Posterior vena cava (tissue), 2 donors: ENCODE measurements at places on chromosomes 6 and 20. TPM values are rescaled to one million over a fixed set of nuclear protein-coding genes. Genes with fewer than 3 reads are reported as not detected.

GRCh38 chr6:46963626-46964025 lies 41.9 kb upstream of the ADGRF5 start:
- DNase-seq: no peak

GRCh38 chr6:9482030-9482738 lies 932.7 kb downstream of the TFAP2A start:
- no peak for DNase-seq

- no peak for DNase-seq
Observed at GRCh38 chr6:53979468-53980067, 131.7 kb upstream of the MLIP start.

GRCh38 chr6:147267658-147268057 lies 63.4 kb downstream of the STXBP5 start:
- DNase-seq: no peak

DNA sequence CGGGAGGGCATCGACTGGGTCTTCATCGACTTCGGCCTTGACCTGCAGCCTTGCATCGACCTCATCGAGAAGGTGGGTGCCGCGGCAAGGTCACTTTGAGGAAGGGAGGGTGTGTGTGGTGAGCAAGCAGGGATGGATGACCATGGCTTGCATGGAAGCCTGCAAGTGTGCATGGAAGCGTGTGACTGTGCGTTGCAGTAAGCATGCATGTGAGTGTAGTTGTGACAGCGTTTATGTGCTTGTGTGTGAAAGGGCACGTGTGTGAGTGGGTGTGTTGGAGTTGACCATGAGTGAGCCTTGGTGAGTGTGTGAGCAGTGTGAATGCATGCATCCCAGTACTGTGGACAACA lies 32.5 kb downstream of the MYH7B start:
- DNase-seq: no peak

- no peak for DNase-seq
Observed at GRCh38 chr6:31621991-31622390, 1.5 kb downstream of the PRRC2A start.

- DNase-seq: no peak
Observed at GRCh38 chr6:106727480-106728149, 98.2 kb downstream of the QRSL1 start.

GRCh38 chr6:36169023-36170007 lies 27.2 kb upstream of the BRPF3 start:
- no peak for DNase-seq

DNA sequence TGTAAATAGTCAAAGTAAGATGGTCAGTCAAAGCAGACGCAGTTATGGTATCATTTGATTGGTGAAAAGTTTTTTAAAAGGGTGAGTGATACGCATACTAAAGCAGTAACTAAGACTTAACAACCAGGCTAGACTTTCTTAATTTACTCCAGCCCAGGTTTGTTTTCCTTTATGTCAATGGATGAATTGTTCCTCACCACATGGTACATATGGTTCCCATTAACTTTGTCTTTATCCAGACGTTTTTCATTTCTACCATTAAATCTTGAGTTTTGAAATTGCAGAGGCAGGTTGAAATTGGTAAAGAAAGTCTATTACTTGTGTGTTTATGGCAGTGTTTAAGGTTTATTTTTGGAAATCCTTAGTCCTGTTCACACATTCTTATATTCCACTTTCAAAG lies 98.5 kb upstream of the SCGN start:
- DNase-seq: no peak

DNA sequence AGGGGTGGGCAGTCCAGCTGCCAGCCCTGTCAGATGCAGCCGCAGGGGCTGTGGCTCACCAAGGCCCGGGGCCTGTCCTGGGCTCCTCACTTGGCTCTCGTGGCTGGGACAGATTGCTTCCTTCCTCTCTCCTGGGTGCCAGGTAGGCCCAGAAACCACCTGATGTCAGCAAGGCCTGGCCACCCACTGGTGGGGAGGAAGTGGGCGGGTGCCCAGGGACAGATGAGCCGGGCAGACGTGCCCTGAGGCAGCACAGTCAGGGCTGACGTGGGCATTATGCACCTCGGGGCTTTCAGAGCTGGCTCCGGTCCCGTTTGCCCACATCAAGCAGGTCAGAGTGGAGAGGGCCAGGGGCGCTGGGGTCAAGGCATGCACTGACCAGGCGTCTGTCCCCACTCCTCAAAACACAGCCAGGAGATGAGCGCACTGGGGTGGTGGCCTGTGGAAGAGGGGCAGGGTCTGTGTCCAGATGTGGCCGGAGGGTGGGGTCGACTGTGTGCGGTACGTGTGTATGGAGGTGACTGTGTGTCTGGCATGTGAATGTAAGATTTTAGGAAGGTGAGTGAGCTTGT lies 133.2 kb upstream of the PTPN1 start:
- DNase-seq: no peak

DNA sequence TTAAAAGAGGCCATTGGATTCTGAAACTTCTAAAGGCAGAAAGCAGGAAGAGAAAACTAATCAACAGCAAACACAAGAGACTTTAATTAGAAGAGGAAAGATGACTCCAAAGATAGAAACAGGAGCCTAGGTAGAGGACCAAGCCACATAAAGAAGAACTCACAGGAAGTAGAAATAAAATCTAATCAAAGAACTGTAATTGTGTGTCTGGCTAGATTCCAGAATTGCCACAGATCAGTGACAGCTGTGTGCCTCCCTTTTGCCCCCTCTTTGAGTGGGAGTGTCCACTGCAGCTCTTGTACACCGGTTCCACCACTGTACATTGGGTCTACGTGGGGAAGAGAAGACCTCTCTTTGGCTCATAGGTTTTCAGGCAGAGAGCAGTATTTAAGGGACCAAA lies 22.3 kb upstream of the THEMIS start:
- no peak for DNase-seq

- no peak for DNase-seq
Observed at GRCh38 chr20:58839474-58839874, 11.2 kb downstream of the GNAS-AS1 start.

- DNase-seq: no peak
Observed at GRCh38 chr20:45821947-45822346, 5.2 kb downstream of the TNNC2 start.

DNA sequence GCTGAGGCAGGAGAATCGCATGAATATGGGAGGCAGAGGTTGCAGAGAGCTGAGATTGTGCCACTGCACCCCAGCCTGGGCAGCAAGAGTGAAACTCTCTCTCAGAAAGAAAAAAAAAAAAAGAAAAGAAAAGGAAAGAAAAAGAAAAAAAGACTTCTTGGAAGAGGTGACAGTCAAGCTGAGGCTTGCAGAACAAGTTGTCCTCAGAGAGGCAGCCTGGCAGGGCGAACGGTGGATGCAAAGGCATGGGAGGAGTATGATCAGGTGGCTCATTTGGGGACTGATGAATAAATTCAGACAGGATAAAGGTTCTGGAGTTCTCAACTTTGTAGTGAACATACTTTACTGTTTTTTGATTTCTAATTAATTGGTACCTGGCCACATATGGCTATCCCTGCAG lies 12.4 kb downstream of the ZNF341 start:
- DNase-seq: no peak

- peak; percentile 77 for DNase-seq
Observed at GRCh38 chr6:141562186-141562811, 570.4 kb upstream of the GJE1 start.

DNA sequence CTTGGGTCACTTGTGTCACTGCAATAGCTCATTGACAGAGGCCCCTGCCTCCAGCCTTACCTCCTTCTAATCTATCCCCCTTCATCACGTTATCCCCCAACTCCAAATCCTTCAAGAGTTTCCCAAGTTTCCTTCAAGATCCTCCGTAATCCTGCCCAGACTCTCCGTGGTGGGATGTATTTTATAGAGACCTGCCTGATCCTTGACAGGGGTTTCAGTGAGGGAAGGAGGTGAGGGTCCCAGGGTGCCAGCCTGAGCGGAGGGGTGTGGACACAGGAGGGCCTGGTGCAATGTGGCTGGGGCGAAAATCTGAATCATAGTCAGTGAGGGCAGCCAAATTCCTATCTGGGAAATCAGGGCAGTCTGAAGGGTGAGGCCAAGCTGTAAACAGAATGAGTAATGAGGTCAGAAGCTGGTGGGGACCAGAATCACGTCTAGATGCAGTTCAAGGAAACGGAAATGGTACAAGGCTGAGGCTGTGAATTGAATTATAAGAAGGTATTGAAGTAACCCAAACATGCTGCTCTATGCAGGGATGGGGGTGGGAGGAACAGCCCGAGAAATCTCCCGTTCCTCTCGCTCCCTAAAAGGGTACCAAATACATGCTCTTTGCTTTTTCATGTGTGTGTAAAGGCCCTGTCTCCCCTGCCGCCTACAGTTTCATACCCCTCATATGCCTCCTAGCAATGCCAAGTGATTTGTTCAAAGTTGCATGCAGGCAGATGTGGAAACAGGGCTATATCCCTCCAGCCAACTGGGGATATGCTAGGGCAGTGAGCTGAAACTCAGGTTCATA lies 35.4 kb upstream of the PIM1 start:
- DNase-seq: no peak

DNA sequence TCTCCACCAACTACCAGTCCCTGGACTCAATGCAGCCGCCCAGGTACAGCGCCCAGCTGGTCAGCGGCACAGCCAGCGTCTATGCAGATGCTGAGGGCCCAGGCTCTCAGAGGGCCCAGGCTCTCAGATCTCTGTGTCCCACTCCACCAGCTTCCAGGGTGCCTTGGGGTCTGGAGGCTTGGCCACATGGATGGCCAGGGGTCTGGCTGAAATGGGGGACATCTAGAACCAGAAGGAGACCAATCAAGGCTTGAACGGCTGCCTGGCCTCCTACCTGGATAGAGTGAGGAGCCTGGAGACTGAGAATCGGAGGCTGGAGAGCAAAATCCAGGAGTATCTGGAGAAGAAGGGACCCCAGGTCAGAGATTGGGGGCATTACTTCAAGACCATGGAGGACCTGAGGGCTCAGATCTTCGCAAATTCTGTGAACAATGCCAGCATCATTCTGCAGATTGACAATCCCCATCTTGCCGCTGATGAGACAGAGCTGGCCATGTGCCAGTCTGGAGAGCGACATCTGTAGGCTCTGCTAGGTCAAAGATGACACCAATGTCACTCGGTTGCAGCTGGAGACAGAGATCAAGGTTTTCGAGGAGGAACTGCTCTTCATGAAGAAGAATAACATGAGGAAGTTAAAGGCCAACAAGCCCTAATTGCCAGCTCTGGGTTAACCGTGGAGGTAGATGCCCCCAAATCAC lies 44.1 kb upstream of the GRM4 start:
- peak; percentile 80 for DNase-seq

- DNase-seq: no peak
Observed at GRCh38 chr20:42530855-42531448, 658.8 kb downstream of the PTPRT start.

GRCh38 chr6:24522228-24523176 lies 27.7 kb downstream of the ALDH5A1 start:
- DNase-seq: no peak

GRCh38 chr6:116354236-116354635 lies 16.5 kb upstream of the DSE start:
- no peak for DNase-seq

DNA sequence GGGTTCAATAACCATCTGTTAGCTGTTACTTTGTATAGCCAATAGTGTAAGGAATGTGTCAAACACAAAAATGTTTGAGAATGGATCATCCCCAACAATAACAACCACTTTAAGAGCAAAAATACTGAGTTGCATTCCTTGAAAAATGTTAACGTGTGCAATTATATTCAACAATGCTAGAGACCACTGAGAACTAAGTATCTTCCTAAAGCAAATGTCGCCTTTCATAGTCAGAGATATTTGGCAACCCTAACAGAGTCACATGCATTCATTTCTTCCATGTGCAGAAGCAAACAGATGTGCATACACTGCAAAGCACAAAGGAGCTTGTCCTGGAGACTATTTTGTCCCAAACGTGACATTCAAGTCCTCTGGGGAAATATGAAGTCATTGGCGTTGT lies 448.6 kb downstream of the GJA1 start:
- DNase-seq: no peak

DNA sequence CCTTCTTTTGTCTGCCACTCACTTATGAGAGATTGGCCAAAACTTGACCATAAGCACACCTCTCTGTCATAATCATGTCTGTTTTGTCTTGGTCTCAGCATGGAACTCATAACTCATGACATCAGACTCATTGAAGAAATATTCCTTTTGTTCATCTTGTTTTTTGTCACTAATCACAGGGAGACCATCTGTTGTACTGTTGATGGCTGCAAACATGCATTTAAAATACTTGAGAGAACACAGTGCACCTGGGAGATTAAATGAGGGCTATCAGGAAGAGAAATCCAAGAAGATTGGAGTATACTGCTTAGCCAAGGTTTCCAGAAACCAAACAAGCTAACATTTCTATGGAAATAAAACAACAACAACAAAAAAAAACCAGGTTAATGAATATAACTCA lies 689.7 kb downstream of the EPM2A start:
- no peak for DNase-seq

GRCh38 chr6:20604159-20604558 lies 69.9 kb downstream of the CDKAL1 start:
- DNase-seq: no peak

- no peak for DNase-seq
Observed at GRCh38 chr6:128919412-128920180, 36.7 kb downstream of the LAMA2 start.

GRCh38 chr20:5900908-5901307 lies 49.4 kb downstream of the TRMT6 start:
- no peak for DNase-seq

- DNase-seq: peak; percentile 88
Observed at GRCh38 chr20:23156170-23156841, 70.2 kb upstream of the CD93 start.

GRCh38 chr20:5131502-5131901 lies 4.7 kb downstream of the CDS2 start:
- DNase-seq: no peak

GRCh38 chr6:105519954-105520353 lies 117.1 kb upstream of the PREP start:
- no peak for DNase-seq

- no peak for DNase-seq
Observed at GRCh38 chr6:82959385-82959941, 106.2 kb downstream of the UBE3D start.

- DNase-seq: no peak
Observed at GRCh38 chr6:37897321-37897720, 77.8 kb downstream of the ZFAND3 start.

GRCh38 chr6:137000825-137001224 lies 43.9 kb downstream of the IL20RA start:
- DNase-seq: no peak

GRCh38 chr6:40285996-40286395 lies 301.2 kb downstream of the LRFN2 start:
- DNase-seq: no peak

Gene BMP5
- 0.10 TPM for total RNA-seq

Gene WFDC10B
- 0.48 TPM for total RNA-seq

Gene PRICKLE4
- 1.4 TPM for total RNA-seq

Gene SLC26A8
- total RNA-seq: 0.42 TPM

Gene CSTF1
- total RNA-seq: 18.5 TPM

Gene ABT1
- 11.5 TPM for total RNA-seq

Gene MBOAT1
- 6.1 TPM for total RNA-seq

Gene IDH3B
- total RNA-seq: 48.3 TPM

Gene GCLC
- total RNA-seq: 21.8 TPM

Gene KHDRBS2
- 0.14 TPM for total RNA-seq

Gene MED20
- 17.8 TPM for total RNA-seq

Gene DEFB124
- total RNA-seq: 2.9 TPM

Gene SMOC2
- 77.6 TPM for total RNA-seq

Gene FAM83C
- not detected for total RNA-seq

Gene ECI2
- 33.7 TPM for total RNA-seq

Gene ZBTB12
- total RNA-seq: 3.6 TPM

Gene RBPJL
- total RNA-seq: not detected

Gene UNC5CL
- total RNA-seq: 0.52 TPM

Gene PROKR2
- not detected for total RNA-seq

Gene KCNK5
- total RNA-seq: 2.1 TPM

Gene TFEB
- total RNA-seq: 20.6 TPM

Gene SIRPD
- total RNA-seq: 0.24 TPM

Gene PLCB1
- total RNA-seq: 16.9 TPM

Gene FAM217A
- not detected for total RNA-seq

Gene SLC2A10
- total RNA-seq: 19.2 TPM
